ENCODE measurements at places on chromosomes 11 and 22.

DNA sequence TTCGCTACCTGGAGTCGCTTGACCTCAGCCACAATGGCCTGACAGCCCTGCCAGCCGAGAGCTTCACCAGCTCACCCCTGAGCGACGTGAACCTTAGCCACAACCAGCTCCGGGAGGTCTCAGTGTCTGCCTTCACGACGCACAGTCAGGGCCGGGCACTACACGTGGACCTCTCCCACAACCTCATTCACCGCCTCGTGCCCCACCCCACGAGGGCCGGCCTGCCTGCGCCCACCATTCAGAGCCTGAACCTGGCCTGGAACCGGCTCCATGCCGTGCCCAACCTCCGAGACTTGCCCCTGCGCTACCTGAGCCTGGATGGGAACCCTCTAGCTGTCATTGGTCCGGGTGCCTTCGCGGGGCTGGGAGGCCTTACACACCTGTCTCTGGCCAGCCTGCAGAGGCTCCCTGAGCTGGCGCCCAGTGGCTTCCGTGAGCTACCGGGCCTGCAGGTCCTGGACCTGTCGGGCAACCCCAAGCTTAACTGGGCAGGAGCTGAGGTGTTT, 12.8 kb downstream of the TSKU start:
- no peak for DNase-seq

DNA sequence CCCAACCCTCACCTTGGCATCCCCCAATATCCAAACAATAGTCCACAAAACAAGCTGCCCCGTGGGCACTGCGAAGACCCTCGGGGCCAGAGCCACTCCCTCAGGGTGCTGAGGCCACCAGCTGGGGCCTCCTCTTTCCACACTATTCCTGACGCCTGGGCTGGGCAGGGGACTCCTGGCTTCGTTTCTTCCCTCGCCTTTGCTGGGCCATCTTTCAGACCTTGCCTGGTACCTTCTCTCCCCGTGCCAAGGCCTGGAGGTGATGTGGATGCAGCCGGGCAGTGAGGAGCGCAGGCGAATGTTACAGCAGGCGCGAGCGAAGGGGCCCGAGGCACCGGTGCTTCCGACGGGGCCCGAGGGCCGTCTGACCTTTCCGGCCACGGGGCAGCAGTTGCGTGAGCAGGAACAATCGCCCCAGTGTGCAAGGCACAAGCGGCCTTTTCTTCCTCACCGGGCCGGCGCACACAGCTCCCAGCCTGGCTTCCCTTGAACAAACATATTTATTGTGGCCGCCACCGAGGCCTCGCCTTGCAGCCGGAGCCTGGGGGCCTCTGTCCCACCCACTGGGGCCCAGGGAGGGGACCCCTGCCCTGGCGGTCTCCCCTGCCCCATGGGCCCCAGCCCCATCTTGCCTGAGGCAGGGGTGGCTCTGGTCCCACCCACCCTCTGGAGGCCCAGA, 32.6 kb upstream of the KCNQ1OT1 start:
- no peak for DNase-seq

GRCh38 chr11:120025606-120026335, 112.1 kb downstream of the TRIM29 start:
- no peak for DNase-seq

GRCh38 chr11:8339592-8340022, 75.9 kb upstream of the LMO1 start:
- no peak for DNase-seq

- peak; percentile 32 for DNase-seq
These were observed at the start of gene NPTXR for GRCh38 chr22:38843657-38844314. Gene NPTXR (minus strand): TSS chr22:38844028.

DNA sequence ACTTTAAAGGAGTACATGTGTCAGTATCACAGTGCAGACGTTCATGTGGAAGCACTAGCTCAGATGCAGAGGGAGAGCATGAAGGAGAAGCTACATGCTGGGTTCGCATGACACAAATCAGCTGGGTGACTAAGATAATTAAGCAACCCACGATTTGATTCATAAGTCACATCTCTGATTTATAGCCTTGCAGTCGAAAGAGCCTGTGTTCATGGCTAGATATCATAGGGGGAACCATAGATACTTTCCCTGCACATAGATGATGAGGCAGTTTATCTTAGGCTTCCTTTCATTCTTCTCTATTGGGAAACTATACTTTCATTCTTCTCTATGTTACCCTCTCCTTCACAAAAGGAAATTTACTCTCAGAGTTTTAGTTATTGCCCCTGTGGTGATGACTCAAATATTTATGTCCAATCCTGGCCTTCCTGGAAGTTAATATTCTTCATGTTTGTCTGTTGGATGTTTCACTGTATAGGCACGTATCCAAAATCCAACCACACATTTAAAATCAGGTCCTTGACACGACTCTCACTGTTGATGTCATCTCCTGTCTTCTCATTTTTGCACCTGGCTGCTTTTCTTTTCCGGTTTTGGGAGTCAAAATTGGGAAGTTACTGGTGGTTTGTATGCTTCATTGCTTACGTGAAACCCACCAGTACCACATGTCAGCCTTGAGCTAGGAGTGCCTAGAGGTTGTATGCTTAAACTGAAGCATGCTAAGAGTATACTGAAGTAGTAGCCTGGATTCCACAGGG, 56.3 kb upstream of the SLC5A12 start:
- DNase-seq, result no peak

DNA sequence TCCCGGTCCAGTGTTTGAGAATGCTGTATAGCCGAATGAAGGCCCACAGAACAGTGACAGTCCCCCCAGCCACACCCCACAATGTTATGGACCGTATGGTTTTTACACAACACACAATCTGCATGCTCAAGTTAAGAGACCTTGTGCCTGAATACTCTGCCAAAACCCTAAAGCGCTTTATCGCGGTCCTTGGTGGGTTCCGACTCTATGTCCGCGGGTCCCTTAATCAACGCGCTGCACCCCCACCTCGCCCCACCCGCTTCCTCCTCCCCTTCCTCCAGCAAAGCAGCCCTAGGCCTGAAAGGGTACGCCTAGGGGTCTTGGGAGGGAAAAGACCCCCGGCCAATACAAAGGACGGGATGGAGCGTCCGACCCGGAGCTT, 442 bp downstream of the COPB1 start:
- DNase-seq, result peak; percentile 41

DNA sequence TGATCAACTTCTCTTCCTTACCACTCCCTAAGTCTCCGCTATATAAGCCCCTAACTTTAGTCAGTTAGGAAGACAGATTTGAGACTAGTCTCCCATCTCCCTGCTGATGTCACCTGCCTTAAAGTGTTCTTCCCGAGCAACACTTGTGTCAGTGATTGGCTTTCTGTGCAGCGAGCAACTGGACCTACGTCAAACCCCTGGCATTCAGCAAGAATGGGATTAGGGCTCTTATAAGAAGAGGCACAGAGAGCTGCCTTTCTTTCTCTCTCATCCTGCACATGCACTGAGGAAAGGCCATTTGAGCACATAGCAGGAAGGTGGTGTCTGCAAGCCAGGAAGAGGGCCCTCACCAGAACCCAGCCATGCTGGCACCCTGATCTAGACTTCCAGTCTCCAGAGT, 116.6 kb upstream of the THY1 start:
- no peak for DNase-seq

GRCh38 chr11:47857892-47858543, 9.9 kb upstream of the NUP160 start:
- no peak for DNase-seq

- no peak for DNase-seq
These were observed 67.0 kb downstream of the IGLL5 start for GRCh38 chr22:22954656-22955055.

DNA sequence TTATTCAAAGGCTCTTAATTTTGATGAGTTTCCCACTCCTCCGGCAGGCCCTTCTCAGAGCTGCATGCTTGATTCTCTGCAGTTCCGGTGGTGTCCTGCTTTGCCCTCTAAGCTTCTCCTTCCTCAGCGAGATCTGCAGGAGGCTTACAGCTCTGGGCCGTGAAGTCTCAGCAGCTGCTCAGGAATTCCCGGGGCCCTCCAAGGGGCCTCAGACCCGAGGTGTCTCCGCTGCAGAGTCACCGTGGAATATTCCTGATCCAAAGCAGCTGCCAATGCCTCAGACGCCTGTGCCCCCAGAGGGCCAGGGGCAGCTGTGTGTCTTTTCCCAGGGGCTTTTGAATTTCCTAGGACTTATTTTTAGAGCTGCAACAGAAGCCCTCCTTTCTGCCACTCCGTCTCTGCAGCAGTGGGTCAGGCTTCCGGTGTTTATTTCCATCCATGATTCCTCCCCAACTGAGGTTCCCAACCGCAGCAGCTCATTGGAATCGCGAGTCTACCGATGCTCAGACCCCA, 37.2 kb downstream of the RPS6KA4 start:
- DNase-seq, result no peak
